T-helper 2 cell treated with Interferon-gamma antibody and Interleukin-4, amounts not matched to agents 100 ng/mL and 5 ng/mL, for 36 hours (primary cell): ENCODE measurements at places on chromosomes 6 and 20. TPM values are rescaled to one million over a fixed set of nuclear protein-coding genes. Genes with fewer than 3 reads are reported as not detected.

Gene HRH3
- total RNA-seq = not detected in 2 replicates

Gene FAM83D
- total RNA-seq = 17.3 and 17.6 TPM in 2 replicates

Gene MYB
- 75.7 and 77.9 TPM in 2 replicates for total RNA-seq

Gene SNAP25
- 0.18 and 0.48 TPM in 2 replicates for total RNA-seq

Gene COMMD7
- 68.4 and 68.6 TPM in 2 replicates for total RNA-seq

Gene TPBG
- not detected in 2 replicates for total RNA-seq

Gene FBXO5
- total RNA-seq = 60.7 and 64.3 TPM in 2 replicates

Gene FAM83C
- not detected in 2 replicates for total RNA-seq

Gene MAD2L1BP
- total RNA-seq = 39.5 and 40.1 TPM in 2 replicates

Gene HLA-DQA1
- 20.2 and 21.5 TPM in 2 replicates for total RNA-seq

Gene SCAND1
- total RNA-seq = 35.4 and 37.9 TPM in 2 replicates

Gene CLIC5
- 2.6 and 3.6 TPM in 2 replicates for total RNA-seq

Gene KCNK15
- total RNA-seq = not detected in 2 replicates

Gene CCM2L
- not detected in 2 replicates for total RNA-seq

Gene ACTR5
- 8.7 and 10.0 TPM in 2 replicates for total RNA-seq

Gene ESR1
- 0.23 and 0.59 TPM in 2 replicates for total RNA-seq

Gene ZBTB46
- 0.16 and 0.32 TPM in 2 replicates for total RNA-seq

Gene HLA-DPB1
- 49.5 and 51.7 TPM in 2 replicates for total RNA-seq

Gene TTBK1
- total RNA-seq = 0.18 and 0.20 TPM in 2 replicates

Gene GJA1
- 0.07 TPM in 1 of 2 replicates, not detected in the other for total RNA-seq

Gene MRPS26
- 42.2 and 43.9 TPM in 2 replicates for total RNA-seq

Gene LEMD2
- 69.9 and 71.8 TPM in 2 replicates for total RNA-seq

Gene PTK6
- total RNA-seq = 1.1 and 1.2 TPM in 2 replicates

Gene MYLIP
- 20.5 and 21.0 TPM in 2 replicates for total RNA-seq

Gene ROS1
- not detected in 2 replicates for total RNA-seq

Gene MTCH1
- 120 and 125 TPM in 2 replicates for total RNA-seq

Gene FUT9
- not detected in 2 replicates for total RNA-seq

Gene SYCP2
- 8.5 and 9.0 TPM in 2 replicates for total RNA-seq

Gene SYCP2L
- total RNA-seq = 0.34 and 0.36 TPM in 2 replicates
